ENCODE measurements at places on chromosomes 1 and 21. TPM values are rescaled to one million over a fixed set of nuclear protein-coding genes. Genes with fewer than 3 reads are reported as not detected.

Gene RPF1
- total RNA-seq, result 35.4 TPM

Gene FLG2
- total RNA-seq, result not detected

Gene POFUT2
- total RNA-seq, result 38.7 TPM

Gene CEP170
- total RNA-seq, result 174 TPM

Gene LEPROT
- total RNA-seq, result 47.8 TPM

Gene EPHX1
- total RNA-seq, result 16.6 TPM

Gene POU3F1
- total RNA-seq, result not detected

Gene CR1L
- total RNA-seq, result not detected
